ENCODE measurements at places on chromosomes 2 and 18. TPM values are rescaled to one million over a fixed set of nuclear protein-coding genes. Genes with fewer than 3 reads are reported as not detected.

BMP10 gene
- not detected for total RNA-seq

ATP8B1 gene
- 32.0 TPM for total RNA-seq

CTIF gene
- 19.9 TPM for total RNA-seq

PKDCC gene
- 339 TPM for total RNA-seq

ASPRV1 gene
- 0.66 TPM for total RNA-seq

PMAIP1 gene
- total RNA-seq, result 2.3 TPM

DNA sequence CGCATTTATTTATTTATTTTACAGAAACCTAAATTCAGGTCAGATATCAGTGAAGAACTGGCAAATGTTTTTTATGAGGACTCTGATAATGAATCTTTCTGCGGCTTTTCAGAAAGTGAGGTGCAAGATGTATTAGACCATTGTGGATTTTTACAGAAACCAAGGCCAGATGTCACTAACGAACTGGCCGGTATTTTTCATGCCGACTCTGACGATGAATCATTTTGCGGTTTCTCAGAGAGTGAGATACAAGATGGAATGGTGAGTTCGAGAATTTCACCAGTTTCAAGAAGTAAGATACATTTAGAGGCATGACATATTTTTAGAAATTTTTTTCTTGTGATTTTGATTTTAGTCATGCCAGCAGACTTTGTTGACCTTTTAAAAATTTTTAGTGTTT is 4.6 kb downstream of the CDCA7 start:
- H3K36me3 ChIP-seq, result no peaks in the 10 kb centered on the region
- no peak overlapping the region for H3K27ac ChIP-seq
- no peak overlapping the region for H3K4me3 ChIP-seq
- no peak for DNase-seq

DNA sequence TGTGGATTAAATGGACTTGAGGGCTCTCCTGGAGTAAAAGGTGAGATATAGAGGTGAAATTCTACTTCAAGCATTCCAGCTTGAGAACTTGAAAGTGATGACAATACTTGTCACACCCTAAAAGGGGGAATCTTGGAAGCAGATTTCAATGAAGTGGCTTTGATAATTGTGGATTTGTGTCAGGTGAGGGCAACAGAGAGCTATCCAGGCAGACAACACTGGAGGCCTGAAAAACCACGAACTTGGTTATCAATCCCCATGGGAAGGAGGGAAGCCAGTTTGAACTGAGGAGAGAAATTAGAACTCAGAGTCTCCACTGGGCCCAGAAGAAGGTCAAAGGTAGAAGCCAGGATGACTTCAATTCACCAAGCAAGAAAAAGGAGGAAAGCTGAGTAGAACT is 263.9 kb downstream of the FIGN start:
- H3K4me3 ChIP-seq, result no peak overlapping the region
- H3K4me1 ChIP-seq, result no peaks in the 10 kb centered on the region
- no peaks in the 10 kb centered on the region for H3K36me3 ChIP-seq
- no peaks in the 10 kb centered on the region for H3K27me3 ChIP-seq

DNA sequence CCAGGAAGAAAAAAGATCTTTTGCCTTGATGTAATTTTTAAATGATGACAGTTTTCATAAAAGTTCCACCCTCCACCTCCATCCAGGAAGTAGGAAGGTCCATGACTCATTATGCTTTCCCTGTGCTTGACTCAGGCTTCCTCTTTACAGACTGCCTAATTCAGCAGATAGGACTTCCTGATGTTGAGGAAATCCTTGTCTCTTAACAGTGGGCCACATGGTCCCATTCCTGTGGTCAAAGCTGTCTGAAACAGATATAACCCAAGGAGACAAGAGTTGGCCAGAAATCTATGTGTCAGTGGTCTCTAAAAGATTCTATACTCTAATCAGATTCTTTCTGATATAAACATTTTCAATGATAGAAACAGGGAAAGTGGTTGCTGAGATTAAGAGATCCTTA is 119.1 kb downstream of the BAZ2B start:
- no peaks in the 10 kb centered on the region for H3K27me3 ChIP-seq
- H3K4me1 ChIP-seq, result no peaks in the 10 kb centered on the region
- H3K36me3 ChIP-seq, result no peaks in the 10 kb centered on the region
- H3K27ac ChIP-seq, result no peak overlapping the region

DNA sequence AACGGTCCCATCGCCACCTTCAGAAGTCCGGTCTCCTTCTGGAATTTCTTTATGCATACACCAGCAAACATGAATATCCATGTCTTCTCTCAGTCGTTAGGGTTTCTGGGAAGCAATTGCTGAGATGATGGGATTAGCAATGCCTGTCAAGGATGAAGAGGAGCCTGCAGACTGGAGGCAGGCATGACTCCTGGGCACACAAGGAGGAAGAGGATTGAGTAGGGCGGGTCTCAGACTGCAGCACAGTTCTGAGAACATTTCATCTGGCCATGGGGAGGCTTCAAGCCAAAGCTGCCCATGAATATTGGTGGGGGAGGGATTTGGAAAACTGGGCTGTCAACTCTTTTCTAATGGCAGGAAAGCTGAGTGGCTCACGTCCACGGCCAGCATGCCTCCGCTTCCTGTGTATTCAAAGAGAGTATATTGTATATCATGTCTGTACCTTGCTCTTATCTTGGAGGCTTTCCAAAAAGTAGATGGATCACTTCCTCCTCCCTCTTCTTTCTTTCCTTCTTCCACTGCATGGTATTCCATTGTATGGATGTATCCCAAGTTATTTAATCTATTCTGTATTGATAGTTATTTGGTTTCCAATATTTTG is 24.5 kb downstream of the MC2R start:
- no peaks in the 10 kb centered on the region for H3K4me1 ChIP-seq
- H3K4me3 ChIP-seq, result no peak overlapping the region
- H3K27ac ChIP-seq, result no peak overlapping the region
- H3K36me3 ChIP-seq, result no peaks in the 10 kb centered on the region

- H3K27ac ChIP-seq, result no peak overlapping the region
- H3K27me3 ChIP-seq, result no peaks in the 10 kb centered on the region
- peaks cover 19% of the 10 kb centered on the region for H3K4me1 ChIP-seq
- peaks cover 2% of the 10 kb centered on the region for H3K36me3 ChIP-seq
Observed at GRCh38 chr2:96340493-96341414, 5.2 kb downstream of the NCAPH start.

- no peaks in the 10 kb centered on the region for H3K36me3 ChIP-seq
- no peak for DNase-seq
- no peak overlapping the region for H3K4me3 ChIP-seq
- no peaks in the 10 kb centered on the region for H3K27me3 ChIP-seq
- H3K27ac ChIP-seq, result peak overlapping the region; percentile 26
- peaks cover 44% of the 10 kb centered on the region for H3K4me1 ChIP-seq
Observed at GRCh38 chr2:168470320-168471162, 14.5 kb downstream of the CERS6 start.

- no peak overlapping the region for H3K27ac ChIP-seq
- no peaks in the 10 kb centered on the region for H3K36me3 ChIP-seq
- no peaks in the 10 kb centered on the region for H3K4me1 ChIP-seq
- H3K4me3 ChIP-seq, result no peak overlapping the region
Observed at GRCh38 chr18:79465392-79465991, 69.8 kb downstream of the NFATC1 start.

GRCh38 chr18:54390838-54391237 is 33.1 kb downstream of the C18orf54 start:
- no peak for DNase-seq
- no peak overlapping the region for H3K27ac ChIP-seq
- H3K36me3 ChIP-seq, result no peaks in the 10 kb centered on the region
- no peaks in the 10 kb centered on the region for H3K27me3 ChIP-seq
- peaks cover 8% of the 10 kb centered on the region for H3K4me1 ChIP-seq

DNA sequence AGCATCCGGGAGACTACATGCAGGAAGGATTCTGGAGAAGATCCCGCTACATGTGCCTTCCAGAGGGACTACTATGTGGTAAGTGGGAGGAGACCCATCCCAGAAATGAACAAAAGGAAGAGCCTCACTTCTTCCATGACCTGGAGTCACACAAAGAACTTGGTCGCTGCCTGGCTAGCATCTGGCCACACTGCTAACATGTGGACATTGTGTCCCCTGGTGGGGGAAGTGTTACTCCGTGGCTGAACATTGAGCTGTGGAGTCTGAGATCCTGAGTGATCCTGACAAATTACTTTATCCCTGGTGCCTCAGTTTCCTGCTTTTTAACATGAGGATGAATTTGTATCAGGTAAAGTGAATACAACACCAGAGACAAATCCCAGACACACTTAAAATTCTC is 8.4 kb downstream of the SPP2 start:
- H3K36me3 ChIP-seq, result no peaks in the 10 kb centered on the region
- H3K27ac ChIP-seq, result no peak overlapping the region
- no peak for DNase-seq
- H3K27me3 ChIP-seq, result no peaks in the 10 kb centered on the region
- no peaks in the 10 kb centered on the region for H3K4me1 ChIP-seq

DNA sequence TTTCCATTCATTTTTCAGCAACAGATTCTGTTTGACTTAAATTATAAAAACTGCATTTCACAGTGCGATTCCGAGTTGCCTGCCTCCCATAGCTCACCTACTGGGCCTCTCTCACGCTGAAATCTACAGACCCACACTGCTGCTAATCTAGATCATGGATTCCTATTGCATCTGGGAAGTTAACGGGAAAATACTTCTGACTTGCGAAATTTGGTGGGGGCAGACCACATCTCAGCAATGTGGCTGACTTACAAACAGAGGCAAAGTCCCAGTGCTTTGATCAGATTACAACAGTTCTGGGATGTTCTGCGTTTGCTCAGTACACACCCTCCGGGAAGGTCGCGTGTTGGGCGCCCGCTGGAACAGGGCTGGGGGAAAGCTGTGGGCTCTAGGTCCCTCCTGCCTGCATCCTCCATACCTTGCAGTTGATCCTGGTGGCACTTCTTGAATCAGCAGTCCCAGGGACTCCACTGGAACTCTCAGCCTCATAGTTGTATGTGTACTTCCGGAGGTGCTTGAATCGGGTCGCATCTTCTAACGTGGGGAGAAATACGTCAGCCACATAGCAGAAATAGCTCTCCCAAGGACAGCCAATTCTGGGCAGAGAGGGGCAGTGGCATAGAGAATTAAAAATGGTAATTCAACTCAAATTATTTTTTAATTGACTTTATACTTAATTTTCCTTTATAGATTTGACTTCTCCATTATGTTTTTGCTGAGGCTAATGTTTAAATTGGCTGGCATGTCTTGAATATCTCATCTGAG is 1.7 kb downstream of the APOB start:
- H3K27ac ChIP-seq, result no peak overlapping the region
- peaks cover 18% of the 10 kb centered on the region for H3K4me1 ChIP-seq
- peak; percentile 74 for DNase-seq
- peaks cover 8% of the 10 kb centered on the region for H3K36me3 ChIP-seq

GRCh38 chr2:185484602-185485001 is 254.0 kb upstream of the FSIP2 start:
- H3K4me1 ChIP-seq, result no peaks in the 10 kb centered on the region
- no peak overlapping the region for H3K4me3 ChIP-seq
- no peaks in the 10 kb centered on the region for H3K27me3 ChIP-seq
- H3K27ac ChIP-seq, result no peak overlapping the region
- DNase-seq, result no peak

- no peaks in the 10 kb centered on the region for H3K4me1 ChIP-seq
- no peaks in the 10 kb centered on the region for H3K27me3 ChIP-seq
- no peaks in the 10 kb centered on the region for H3K36me3 ChIP-seq
Observed at GRCh38 chr2:232539298-232540231, at the start of gene CHRNG. Gene CHRNG, plus strand, starts transcription at chr2:232539692. Its CDS starts 56 bp downstream, at chr2:232539748.

DNA sequence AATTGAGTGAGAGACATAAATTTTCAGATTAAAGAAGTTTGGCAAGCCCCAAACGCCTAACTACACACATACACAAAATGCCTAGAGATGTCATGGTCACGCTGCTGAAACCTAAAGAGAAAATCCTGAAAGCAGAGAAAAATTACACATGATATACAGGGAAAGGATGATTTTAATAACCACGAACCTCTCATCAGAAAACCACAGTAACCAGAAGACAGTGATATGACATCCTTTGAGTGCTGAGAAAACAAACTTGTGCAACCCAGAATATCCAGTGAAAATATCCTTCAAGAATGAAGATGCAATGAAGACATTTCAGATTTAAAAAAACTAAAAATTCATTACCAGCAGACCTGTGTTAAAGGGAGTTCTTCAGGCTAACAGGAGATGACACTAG is 122.4 kb upstream of the LMAN1 start:
- no peak overlapping the region for H3K27ac ChIP-seq
- H3K27me3 ChIP-seq, result no peaks in the 10 kb centered on the region
- no peak overlapping the region for H3K4me3 ChIP-seq
- no peaks in the 10 kb centered on the region for H3K4me1 ChIP-seq

GRCh38 chr2:233928594-233929351 is 11.6 kb downstream of the TRPM8 start:
- H3K36me3 ChIP-seq, result no peaks in the 10 kb centered on the region
- H3K27ac ChIP-seq, result no peak overlapping the region
- no peak overlapping the region for H3K4me3 ChIP-seq
- no peaks in the 10 kb centered on the region for H3K27me3 ChIP-seq
- peak; percentile 18 for DNase-seq

DNA sequence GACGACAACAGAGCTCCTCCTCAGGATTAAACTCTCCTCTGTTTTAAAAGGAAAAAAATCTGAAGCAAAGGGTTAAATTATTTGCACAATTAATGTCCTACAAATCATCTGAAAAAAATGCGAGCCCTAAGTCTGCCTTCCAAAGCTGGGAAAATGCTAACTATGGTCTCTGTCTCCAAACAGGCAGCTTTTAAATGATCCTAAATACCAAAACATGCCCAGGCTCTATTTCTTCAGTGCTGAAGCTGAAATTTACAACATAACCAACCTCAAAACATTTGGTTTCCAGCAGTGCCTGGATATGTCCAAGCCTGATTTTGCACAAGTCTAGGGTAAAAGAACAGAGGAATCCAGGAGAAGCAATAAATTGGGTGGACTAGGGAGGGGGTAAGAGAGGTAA is 57.2 kb downstream of the LBH start:
- no peaks in the 10 kb centered on the region for H3K4me1 ChIP-seq
- no peaks in the 10 kb centered on the region for H3K36me3 ChIP-seq
- no peak overlapping the region for H3K27ac ChIP-seq

DNA sequence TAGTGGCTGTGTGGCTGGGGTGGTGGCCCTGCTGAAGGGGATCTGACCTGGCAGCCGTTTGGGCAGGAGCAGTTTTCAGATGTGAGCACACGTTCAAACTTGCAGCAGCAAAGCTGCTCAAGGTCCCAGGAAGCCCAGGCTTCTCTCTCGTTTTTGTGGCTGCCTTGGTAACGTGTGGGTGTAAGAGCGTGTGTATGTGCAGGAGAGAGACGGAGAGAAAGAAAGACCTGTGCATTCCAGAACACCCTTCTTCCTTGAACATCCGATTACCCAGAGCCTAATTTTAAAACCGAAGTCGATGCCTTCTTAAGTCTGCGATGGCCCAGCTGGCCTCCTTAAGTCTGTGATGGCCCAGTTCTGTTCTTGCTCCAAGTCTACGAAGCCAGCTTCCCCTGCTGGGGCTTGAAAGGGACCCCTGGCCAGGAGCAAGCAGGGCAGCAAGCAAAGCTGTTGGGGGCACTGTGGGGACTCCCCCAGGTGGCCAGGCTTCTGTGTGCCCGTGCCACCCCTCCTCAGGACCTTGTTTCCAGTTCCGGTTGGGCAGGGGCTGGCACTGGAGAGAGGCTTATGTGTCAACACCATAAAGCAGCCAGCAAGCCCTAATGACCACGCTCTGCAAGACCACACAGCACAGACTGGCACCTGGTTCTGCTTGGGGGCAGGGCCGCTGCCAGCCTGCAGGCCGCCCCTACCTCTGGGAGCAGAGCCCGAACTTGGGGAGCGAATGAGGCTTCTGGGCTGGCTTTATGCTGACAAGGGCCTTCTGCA is 55.8 kb upstream of the ALPP start:
- H3K27me3 ChIP-seq, result no peaks in the 10 kb centered on the region
- H3K4me3 ChIP-seq, result no peak overlapping the region
- no peaks in the 10 kb centered on the region for H3K4me1 ChIP-seq
- H3K27ac ChIP-seq, result no peak overlapping the region
- DNase-seq, result no peak

Data from Caco-2 (cell line).